SJCRH30 (cell line): ENCODE measurements at places on chromosomes 3 and 15. TPM values are rescaled to one million over a fixed set of nuclear protein-coding genes. Genes with fewer than 3 reads are reported as not detected.

Gene IQCH
- 3.2 and 3.7 TPM in 2 replicates for total RNA-seq

Gene TMEM158
- 0.26 and 0.63 TPM in 2 replicates for total RNA-seq

Gene IGSF11
- total RNA-seq, result 0.08 and 0.41 TPM in 2 replicates

Gene TBC1D5
- total RNA-seq, result 45.4 and 59.4 TPM in 2 replicates

Gene DNAJC19
- 23.2 and 31.7 TPM in 2 replicates for total RNA-seq

Gene TGM5
- total RNA-seq, result not detected in 2 replicates

Gene SLC6A6
- total RNA-seq, result 10.5 and 10.9 TPM in 2 replicates

Gene AADAC
- not detected in 2 replicates for total RNA-seq

Gene IMPG2
- 0.08 and 0.20 TPM in 2 replicates for total RNA-seq

Gene FBXO45
- 29.3 and 32.3 TPM in 2 replicates for total RNA-seq

Gene RPUSD2
- 17.0 and 19.0 TPM in 2 replicates for total RNA-seq

Gene HES1
- 18.7 and 21.6 TPM in 2 replicates for total RNA-seq

Gene CSPG5
- 0.73 and 1.1 TPM in 2 replicates for total RNA-seq

Gene SCG5
- 0.36 and 0.41 TPM in 2 replicates for total RNA-seq

Gene IVD
- 34.9 and 36.7 TPM in 2 replicates for total RNA-seq

Gene ALPK3
- total RNA-seq, result 35.9 and 49.9 TPM in 2 replicates

Gene METTL6
- 23.8 TPM in 2 replicates for total RNA-seq

Gene SERINC4
- not detected in 2 replicates for total RNA-seq

Gene SLC12A1
- not detected in 2 replicates for total RNA-seq

Gene CPNE4
- total RNA-seq, result 0.04 and 0.10 TPM in 2 replicates

Gene DAZL
- total RNA-seq, result not detected in 2 replicates

Gene FURIN
- 12.0 and 12.6 TPM in 2 replicates for total RNA-seq

Gene PLA2G4E
- total RNA-seq, result not detected in 2 replicates

Gene KNG1
- total RNA-seq, result not detected in 2 replicates

Gene GP5
- not detected in 2 replicates for total RNA-seq

Gene PLSCR5
- total RNA-seq, result not detected in 2 replicates

Gene SPINK8
- total RNA-seq, result not detected in 2 replicates

Gene SPINT1
- total RNA-seq, result not detected in 2 replicates

Gene CXCR6
- total RNA-seq, result not detected in 2 replicates

Gene FANCD2OS
- total RNA-seq, result not detected in 2 replicates

Gene CPN2
- not detected in 2 replicates for total RNA-seq

Gene CCR8
- not detected in 2 replicates for total RNA-seq

Gene TNNC1
- total RNA-seq, result 8.5 and 10.5 TPM in 2 replicates

Gene CYP8B1
- not detected in 2 replicates for total RNA-seq

Gene FGF12
- total RNA-seq, result 0.06 TPM in 1 of 2 replicates, not detected in the other

Gene JMJD7
- total RNA-seq, result 7.0 and 7.5 TPM in 2 replicates

Gene COL8A1
- 0.08 TPM in 1 of 2 replicates, not detected in the other for total RNA-seq

Gene DGKG
- 0.08 and 0.10 TPM in 2 replicates for total RNA-seq

Gene HCN4
- not detected in 2 replicates for total RNA-seq

Gene TICRR
- 24.9 and 27.2 TPM in 2 replicates for total RNA-seq

Gene PRKAR2A
- 45.0 and 46.5 TPM in 2 replicates for total RNA-seq

Gene NDN
- not detected in 2 replicates for total RNA-seq

Gene OR5K2
- total RNA-seq, result 0.12 TPM in 1 of 2 replicates, not detected in the other

Gene CHP1
- total RNA-seq, result 86.6 and 87.9 TPM in 2 replicates

Gene SH3BP5
- 8.1 and 8.5 TPM in 2 replicates for total RNA-seq

Gene CACNA2D2
- not detected in 2 replicates for total RNA-seq

Gene LRRK1
- 5.5 and 5.8 TPM in 2 replicates for total RNA-seq

Gene MFN1
- 40.5 and 42.1 TPM in 2 replicates for total RNA-seq

Gene RYR3
- total RNA-seq, result 20.0 and 23.4 TPM in 2 replicates

Gene PEX11A
- 1.4 and 2.0 TPM in 2 replicates for total RNA-seq

Gene PCYT1A
- 17.7 and 19.6 TPM in 2 replicates for total RNA-seq

Gene RASGRP1
- 1.4 and 1.9 TPM in 2 replicates for total RNA-seq
